GOT3 (cell line): ENCODE measurements at places on chromosomes 7 and 10.

- DNase-seq = no peak
Measured at GRCh38 chr7:95804052-95804451, 31.7 kb downstream of the DYNC1I1 start.

- no peak for DNase-seq
Measured at GRCh38 chr10:98039690-98040381, 9.4 kb upstream of the CRTAC1 start.

DNA sequence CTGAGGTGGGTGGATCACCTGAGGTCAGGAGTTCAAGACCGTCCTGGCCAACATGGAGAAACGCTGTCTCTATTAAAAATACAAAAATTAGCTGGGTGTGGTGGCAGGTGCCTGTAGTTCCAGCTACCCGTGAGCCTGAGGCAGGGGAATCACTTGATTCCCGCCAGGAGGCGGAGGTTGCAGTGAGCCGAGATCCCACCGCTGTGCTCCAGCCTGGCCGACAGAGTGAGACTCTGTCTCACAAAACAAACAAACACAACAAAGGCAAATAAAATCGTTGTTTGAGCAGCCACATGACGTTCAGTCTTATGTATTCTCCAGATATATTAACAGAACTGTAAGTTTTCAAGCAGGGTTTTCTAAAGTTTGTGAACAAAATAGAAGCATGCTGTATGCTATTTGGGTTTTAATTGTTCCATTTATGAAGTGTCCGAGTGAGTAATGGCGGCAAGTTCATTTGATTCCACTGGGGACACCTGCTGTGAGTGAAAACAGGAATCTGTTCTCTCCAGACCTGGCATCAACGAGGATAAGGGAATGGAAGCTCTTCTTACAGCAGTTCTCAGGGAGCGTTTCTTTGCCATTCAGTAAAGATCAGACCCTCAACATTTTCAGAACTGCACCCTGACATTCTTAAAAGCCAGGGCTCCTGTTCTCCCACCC is 122.5 kb upstream of the PITRM1 start:
- DNase-seq = no peak

DNA sequence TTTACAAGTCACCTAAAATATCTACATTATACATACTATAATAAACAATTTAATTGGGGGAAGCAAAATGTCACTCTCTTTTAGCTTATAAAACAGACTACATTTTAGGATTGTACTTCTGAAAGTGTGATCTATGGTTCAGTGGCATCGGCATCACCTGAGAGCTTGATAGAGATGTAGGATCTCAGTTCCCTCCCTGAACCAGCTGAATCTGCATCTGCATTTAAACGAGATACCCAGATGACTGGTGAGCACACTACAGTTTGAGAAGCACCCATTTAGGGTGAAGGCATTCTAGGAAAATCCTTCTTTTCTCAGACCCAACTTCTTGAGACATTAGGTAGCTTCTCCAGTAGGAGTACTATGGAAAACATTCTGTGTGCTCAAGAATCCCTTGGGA is 21.5 kb upstream of the SDHAF3 start:
- DNase-seq = no peak

- no peak for DNase-seq
Measured at GRCh38 chr10:103678178-103678526, 177.2 kb downstream of the SH3PXD2A start.

DNA sequence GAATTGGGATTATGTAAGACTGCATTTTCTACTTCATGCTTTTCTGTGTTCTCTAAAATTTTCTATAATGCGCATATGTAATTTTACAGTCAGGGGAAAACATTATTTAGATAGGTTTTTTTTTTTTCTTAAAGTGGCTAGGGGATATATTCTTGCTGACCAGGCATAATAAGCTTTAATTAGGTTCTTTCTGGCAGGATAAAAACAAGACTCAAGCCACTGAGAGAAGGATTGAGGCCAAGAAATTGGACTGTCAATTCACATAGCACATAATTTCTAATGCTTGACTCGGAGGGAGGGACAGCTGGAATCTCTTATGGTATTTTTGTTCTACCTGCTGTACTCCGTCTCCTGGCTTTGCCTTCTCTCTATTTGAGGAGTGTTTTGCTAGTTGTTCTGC is 119.8 kb upstream of the NPVF start:
- no peak for DNase-seq

- no peak for DNase-seq
Measured at GRCh38 chr10:132145521-132146185, 41.1 kb upstream of the DPYSL4 start.

DNA sequence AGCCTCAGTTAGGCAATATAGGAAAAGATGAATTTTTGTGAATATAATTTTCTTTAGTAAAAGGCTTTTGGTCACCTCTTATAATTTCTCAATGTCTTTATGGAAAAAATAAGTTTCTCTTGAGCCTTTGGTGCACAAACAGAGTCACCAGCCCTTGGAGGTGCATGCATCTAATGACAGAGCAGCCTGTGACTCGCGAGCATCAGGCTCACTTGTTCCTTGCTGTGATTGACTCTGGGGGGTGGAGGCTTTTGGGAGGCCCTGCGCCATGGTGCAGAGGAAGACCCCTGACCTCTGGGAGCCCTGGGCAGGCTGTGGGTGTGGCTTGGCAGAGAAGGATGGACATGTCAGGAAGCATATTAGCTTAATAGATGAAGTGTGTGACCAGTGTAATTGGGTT is 60.2 kb downstream of the FIGNL1 start:
- no peak for DNase-seq

GRCh38 chr7:92255308-92255707 is 9.5 kb downstream of the ANKIB1 start:
- no peak for DNase-seq

GRCh38 chr7:155603205-155603857 is 41.1 kb upstream of the RBM33 start:
- DNase-seq = no peak

GRCh38 chr10:29874606-29875269 is 184.6 kb downstream of the JCAD start:
- DNase-seq = no peak

GRCh38 chr10:35007858-35008301 is 82.3 kb downstream of the CUL2 start:
- DNase-seq = no peak

DNA sequence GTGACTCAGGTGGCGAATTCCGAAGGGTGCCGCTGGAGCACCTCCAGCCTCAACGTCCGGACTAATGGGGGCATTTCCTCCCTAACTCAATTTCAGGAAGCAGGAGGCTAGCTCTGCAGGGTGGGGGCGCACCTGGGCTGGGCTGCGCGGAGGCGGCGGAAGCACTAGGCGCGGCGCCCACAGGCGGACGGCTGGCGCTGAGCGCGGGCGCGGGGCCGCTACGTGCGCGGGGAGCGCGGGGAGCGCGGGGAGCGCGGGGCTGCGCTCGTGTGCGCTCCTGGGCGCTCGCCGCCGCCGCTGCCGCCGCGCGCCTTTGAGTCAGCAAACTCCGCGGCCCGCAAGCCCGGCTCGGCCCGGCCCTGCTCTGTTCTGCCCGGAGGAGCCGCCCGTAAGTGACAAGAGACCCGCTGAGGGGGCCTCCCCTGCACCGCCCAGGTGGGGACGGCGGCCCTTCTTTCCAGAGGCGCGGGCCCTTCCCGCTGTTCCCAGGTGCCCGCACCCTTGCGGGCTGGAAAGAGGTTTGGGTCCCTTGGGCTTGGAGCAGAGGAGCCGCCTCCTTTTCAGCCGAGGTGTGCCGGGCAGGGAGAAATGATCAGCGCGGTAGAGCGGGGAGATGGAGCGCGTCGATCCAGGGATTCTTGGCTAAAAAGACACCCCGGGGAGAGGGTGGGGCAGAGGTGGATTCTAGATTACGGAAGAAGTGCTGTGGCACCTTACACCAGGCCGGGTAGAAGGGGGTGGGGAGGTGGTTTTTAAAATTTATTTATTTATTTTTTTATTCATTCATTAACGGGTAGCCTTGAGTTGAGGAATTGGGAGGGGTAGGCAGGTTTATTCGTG is at the start of gene SNX10:
Gene SNX10, plus strand, starts transcription at position 164 of the 840 bp plus-strand sequence. CDS start 54,581 bp downstream, outside the sequence.
- DNase-seq = no peak

GRCh38 chr7:75995052-75995471 is 667 bp upstream of the TMEM120A start:
- DNase-seq = no peak

GRCh38 chr7:138126928-138127327 is 50.7 kb downstream of the AKR1D1 start:
- no peak for DNase-seq

DNA sequence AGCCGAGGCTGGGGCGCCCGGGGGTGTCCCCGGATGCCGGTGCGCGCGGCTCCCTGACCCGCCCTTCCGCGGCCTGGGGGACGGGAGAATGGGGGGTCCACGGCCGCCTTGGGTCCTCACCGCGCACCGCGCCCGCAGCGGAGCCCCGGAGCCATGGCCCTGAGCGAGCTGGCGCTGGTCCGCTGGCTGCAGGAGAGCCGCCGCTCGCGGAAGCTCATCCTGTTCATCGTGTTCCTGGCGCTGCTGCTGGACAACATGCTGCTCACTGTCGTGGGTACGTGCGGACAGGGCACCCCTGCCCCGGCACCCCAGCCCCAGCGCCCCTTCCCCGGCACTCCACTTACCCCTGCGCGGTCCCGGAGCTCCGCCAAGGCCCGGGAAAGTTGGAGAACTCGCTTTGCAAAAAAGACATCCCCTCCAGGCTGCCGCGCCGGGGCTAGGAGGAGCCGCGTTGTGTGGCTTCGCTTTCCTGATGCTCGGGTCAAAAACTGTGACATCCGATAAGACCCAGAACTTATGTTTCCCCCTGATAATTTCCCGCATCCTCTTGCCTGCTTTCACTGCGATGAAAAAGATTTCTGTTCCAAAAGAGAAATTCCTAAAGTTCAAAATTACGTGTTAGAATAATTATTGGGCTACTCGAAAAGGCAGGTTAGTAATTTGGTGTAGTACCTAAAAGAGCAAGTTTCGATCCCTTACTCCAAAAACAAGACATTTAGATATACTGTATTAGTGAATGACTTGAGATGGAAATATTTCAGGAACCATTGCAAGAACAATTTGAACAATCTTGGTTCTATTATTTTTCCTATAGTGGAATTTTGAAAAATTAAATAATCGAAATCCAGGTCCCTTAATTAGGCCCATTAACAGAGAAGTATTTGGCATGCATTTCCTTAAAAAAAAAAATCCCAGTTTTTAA is 888 bp downstream of the SLC18A2 start:
- DNase-seq = no peak
